ENCODE measurements at places on chromosomes 11 and 22. TPM values are rescaled to one million over a fixed set of nuclear protein-coding genes. Genes with fewer than 3 reads are reported as not detected.

DNA sequence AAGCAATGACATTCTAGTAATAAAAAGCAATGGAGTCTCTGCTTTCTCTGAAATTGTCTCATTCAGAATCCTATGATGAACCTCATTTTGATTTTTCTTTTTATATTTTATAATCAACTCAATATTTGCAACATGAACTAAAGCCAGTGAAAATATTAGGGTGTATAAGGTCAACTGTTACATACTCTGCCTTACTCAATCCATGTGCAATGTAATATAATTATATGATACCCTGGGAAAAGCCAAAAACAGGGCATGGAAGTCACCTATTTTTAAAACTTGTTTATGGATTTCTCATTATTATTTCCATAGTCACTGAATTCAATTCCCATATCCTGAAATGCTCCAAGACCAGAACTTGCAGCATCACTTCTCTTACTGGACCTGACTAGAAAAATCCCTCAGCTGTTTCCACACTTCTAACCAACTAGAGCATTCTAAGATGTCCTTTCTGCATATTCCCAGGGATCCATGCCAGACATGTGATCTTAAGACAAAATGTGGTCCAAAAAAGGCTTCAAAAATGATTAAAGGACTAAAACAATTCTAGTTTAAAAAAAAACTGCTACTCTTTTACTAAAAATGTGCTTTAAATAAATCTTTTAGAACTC lies 97.3 kb downstream of the GUCY1A2 start:
- no peak for DNase-seq

The LRRC32 gene
- total RNA-seq = 8.1 TPM

- no peak for DNase-seq
These were observed 4.9 kb upstream of the TCN2 start for GRCh38 chr22:30602049-30602448.

DNA sequence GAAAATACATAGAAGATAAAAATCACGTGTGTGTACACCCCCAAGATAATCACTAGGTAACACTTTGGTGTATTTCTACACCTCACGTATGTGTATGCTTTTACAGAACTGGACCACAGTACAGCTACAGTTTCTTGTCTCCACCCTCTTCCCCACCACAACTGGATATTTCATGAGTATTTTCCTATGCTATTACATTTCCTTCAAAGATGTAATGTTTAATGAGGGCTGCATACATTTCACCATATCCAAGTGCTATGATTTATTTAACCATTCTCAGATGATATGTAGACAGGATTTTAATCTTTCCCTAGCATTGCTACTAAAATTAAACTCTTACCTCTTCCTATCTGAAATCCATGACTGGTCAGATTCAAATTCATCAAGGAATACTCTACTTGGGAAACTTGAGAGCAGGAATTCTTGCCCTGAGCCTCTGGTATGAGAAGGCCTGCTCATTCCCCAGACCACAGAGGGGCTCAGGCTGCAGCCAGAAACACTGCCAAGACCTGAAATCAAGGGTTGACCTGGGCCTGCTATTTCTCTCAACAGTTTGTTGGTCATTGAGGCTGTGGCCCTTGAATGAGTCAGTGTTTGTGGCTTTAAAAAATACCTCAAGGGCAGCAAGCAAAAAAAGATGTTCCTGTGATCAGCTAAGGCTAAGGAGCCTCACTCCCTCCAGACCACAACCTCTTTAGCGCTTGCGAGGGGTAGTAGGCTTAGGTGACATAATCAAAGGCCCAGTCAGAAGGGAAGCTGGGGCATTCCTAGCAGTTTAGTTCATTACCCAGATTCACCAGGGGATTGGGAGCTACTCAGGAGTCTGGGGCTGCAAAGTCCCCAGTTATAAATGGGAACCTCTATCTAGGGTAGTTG lies 55.5 kb downstream of the ABTB2 start:
- DNase-seq = peak; percentile 79

The MS4A15 gene
- not detected for total RNA-seq

- DNase-seq = peak; percentile 48
These were observed 35.7 kb downstream of the CYB5R2 start for GRCh38 chr11:7637447-7638157.

- DNase-seq = no peak
These were observed 14.4 kb downstream of the DCUN1D5 start for GRCh38 chr11:103077554-103077953.

DNA sequence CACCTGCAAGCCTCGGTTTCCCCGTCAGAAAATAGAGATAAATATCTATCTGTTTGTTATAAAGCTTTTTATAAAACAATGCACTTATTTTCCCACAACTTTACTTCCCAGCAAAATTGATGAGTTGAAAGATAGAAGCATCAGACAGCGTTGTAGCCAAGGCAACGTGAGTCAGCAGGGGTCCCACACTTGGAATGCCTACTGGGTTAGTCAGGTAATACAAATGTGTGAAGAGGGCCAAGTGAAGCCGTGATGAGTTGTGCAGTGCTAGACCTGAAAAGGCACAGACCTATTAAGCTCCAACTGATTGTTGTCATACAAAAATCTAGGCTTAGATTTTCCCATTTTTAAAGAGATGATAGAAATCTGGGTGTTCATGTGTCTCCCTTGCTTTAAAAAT lies 118.7 kb downstream of the PGR start:
- DNase-seq = no peak

GRCh38 chr22:35966314-35967045 lies 62.1 kb downstream of the RBFOX2 start:
- no peak for DNase-seq

The OR8K5 gene
- not detected for total RNA-seq

DNA sequence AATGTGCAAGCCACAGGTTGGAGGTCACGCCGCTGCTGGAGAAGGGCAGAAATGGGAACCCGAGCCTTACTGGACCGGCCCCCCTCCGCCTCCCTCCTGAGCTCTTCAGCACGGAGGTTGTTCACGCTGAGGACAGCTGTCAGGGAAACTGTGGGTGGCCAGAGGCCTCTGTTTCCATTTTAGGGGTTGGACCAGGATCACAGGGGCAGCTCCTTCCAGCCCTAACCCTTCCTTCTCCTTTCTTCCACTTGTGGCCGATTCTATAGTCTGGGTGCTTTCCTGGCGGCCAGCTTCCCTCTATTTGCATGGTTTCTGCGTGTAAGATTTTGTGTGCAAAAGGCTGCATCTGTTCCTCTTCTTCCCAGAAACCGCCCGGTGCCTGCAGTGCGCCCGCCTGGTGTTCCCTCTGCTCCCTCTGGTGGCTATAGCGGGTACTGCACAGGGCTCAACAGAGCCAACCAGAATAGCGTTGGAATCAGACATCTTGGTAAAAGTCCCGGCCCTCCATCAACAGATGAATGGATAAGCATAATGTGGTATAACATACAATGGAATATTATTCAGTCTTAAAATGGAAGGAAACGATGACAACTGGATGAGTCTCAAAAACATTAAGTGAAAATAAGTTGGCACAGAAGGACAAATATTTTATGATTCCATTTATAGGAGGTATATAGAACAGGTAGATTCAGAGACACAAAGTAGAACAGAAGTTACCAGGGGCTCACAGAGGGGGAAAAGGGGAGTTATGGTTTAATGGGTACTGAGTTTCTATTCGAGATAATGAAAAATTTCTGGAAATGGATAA lies 8.4 kb upstream of the SLC22A8 start:
- peak; percentile 76 for DNase-seq

The KRTAP5-9 gene
- not detected for total RNA-seq

DNA sequence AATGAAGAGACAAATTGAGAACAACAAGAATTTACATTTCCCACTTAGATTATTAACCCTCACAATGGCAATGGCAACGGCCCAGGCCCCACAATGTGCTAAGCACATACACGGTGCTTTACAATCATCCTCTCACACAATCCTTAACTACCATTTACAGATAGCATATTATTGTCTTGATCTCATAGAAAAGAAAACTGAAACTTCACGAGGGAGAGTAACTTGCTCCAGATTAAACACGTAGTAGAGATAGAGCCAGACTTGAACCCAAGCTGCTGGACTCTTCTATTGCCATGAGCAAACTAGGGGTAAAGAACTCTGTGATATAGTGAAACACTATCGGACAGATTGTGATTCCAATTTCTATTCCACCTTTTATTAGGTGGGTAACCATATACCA lies 665.1 kb downstream of the DLG2 start:
- no peak for DNase-seq

The KMT2A gene
- total RNA-seq = 12.8 TPM

The DERL3 gene
- total RNA-seq = not detected

The OR51I2 gene
- not detected for total RNA-seq

DNA sequence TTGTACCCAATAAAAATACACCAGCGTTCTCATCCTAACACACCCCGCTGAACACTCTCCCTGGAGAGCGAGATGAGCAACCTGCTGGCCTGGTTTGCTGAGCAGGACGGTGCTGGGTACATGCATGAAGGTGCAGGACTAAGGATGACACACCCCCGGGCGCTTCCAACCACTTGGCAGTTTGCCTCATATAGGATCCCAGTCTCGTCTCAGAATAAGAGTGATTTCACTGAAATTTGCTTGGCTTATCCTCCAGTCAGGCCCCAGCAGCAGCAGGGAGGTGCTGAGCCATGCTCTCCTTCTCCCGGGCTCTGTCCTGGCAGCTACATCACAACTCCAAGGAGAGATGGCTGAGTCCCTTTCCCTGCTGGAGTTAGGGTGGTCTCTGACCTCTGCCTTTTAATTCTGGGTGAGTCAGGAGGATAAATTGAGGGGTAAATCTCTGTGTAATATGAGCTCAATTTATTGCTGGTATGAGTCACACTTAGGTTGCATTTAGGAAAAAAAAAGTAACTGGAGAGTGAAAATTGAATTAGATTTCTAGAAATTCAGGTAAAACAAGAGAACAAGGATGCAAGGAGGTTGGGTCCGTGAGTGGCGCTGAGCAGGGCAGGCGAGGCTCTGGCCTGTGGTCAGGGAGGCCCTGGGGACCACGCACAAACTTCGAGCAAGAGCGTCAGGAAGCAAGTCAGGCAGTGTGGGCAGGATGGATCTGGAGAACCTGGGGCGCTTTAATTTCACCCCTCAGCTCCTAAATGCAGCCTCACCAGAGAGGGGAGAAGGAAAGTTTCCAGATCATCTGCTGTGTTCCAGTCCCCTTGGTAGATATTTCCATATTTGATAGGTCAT lies 974.0 kb downstream of the TBC1D22A start:
- no peak for DNase-seq

GRCh38 chr22:33000342-33001280 lies 57.6 kb downstream of the SYN3 start:
- DNase-seq = peak; percentile 72
